Heart left ventricle (tissue), 16 donors: ENCODE measurements at places on chromosomes 16 and 17. TPM values are rescaled to one million over a fixed set of nuclear protein-coding genes. Genes with fewer than 3 reads are reported as not detected.

DNA sequence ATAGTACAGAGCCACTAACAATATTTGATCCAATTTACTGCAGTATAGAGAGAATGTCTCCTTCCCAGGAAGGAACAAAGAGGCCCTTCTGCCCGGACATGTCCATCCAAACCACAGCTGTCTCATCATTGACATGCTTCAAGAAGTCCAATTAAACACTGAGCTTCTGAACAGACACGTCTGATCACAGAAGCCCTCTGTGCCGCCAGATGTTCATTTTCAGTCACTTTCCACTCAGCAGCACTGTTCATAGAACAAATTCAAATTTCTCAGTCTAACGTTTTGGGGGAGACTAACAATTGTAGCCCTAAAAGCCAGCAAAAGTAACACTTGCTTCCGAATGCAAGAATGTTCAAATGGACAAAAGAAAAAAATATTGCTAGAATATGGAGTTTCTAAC lies 15.3 kb downstream of the ZC3H7A start:
- peaks cover 35% of the 10 kb centered on the region for H3K4me1 ChIP-seq
- peak overlapping the region; percentile 84 for H3K27ac ChIP-seq
- DNase-seq: no peak
- peaks cover 45% of the 10 kb centered on the region for H3K36me3 ChIP-seq

DNA sequence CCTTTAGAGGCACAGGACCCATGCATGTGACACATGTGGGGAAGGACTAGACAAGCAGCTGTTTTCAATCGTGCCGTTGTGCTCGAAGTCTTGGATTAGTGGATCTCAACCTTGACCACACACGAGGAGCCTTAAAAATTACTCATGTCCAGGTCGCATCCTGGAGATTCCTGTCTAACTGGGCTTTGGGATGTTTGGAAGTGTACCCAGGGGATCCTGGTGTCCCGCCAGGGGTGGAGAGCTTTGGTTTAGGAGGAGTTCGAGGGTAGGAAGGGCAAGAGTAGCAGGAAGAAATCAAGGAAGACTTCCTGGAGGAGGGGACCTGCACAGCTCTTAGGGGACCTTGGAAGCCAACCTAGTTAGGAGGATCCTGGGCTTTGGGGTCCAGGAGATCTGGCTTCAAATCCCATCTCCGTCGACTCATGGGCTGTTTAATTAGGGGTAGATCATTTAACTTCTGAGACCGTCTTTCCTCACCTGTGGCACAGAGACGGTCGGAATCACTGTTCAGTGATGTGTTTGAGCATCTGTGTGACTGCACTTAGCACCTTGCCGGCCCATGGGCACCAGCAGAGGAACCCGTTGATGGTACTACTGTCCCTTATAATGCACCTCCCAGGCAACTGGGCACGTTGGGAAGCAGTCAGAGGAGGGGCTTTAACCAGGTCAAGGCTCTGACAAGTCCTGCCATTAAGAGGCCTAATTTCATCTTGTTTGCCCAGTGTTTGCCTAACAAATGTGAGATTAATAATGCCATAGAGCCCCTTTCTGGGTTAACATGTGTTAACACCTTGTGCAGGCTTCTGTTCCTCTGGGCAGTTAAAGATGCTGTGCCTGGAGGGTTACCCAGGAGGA lies 102.0 kb upstream of the PLCG2 start:
- peaks cover 9% of the 10 kb centered on the region for H3K36me3 ChIP-seq
- H3K4me3 ChIP-seq: no peak overlapping the region
- peaks cover 7% of the 10 kb centered on the region for H3K4me1 ChIP-seq
- H3K27ac ChIP-seq: no peak overlapping the region
- DNase-seq: no peak

DNA sequence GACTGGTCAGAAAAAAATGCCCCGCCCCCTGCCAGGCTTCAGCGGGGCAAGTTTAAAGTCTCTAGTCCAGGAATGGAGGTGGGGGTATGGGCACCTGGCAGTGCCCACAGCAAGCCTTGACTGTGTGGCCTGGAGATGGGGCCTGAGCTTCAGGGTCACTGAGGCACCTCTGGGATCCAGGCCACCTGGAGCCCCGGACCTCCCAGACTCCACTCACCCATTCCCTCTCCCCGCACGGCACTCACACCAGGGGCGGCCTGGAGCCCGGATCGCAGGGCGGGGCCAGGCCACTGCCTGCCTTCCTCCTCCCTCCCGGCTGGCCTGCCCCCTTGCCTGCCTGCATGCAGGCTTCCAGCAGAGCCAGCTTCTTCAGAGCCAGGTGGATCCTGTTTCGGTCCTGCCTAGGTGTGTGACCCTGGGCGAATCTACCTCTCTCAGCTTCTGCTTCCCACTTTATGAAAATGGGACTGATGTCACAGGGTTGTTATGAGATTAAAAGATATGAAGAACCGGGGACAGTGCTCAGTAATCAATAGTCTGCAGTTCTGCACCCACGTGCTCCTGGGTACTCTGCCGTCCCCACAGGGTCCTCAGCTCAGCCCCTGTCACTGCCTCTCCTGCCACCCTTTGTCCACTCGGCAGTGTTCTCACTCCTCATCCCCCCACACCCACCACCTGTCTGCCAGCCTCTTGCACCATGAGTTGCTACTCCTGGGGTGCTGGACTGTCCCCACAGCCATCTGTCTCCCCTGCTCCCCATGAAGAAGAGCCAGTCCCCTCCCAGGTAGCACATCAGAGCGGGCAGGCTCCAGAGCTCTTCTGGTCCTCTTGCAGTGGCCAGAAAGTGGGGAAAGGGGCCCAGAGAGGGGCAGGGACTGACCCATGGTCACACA lies 1.2 kb upstream of the TCAP start:
- no peaks in the 10 kb centered on the region for H3K27me3 ChIP-seq
- DNase-seq: peak; percentile 78
- H3K4me3 ChIP-seq: peak overlapping the region; percentile 60
- peaks cover 74% of the 10 kb centered on the region for H3K4me1 ChIP-seq
- H3K27ac ChIP-seq: peak overlapping the region; percentile 98

GRCh38 chr17:39002991-39003715 lies 36.0 kb upstream of the FBXO47 start:
- no peaks in the 10 kb centered on the region for H3K27me3 ChIP-seq
- H3K4me3 ChIP-seq: peak overlapping the region; percentile 38
- peaks cover 37% of the 10 kb centered on the region for H3K4me1 ChIP-seq
- DNase-seq: peak; percentile 87

DNA sequence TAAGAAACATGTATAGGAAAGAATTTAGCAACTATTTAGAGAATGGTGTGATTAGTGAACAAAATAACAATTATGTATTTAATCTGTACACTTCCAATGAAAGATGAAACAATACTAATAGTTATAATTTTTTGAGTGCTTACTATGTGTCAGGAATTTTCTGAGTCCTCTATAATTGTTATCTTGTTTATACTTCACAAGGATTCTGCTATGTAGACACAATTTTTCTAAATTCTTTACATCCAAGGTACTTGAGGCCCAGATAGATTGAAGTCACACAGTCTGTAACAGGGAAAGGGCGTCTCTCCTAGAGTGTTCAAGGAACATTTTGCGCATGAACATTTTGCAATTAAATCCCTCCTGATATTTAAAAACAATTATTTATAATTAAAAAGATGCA lies 1.1 kb upstream of the KRTAP4-12 start:
- no peaks in the 10 kb centered on the region for H3K4me1 ChIP-seq
- H3K27me3 ChIP-seq: no peaks in the 10 kb centered on the region
- no peaks in the 10 kb centered on the region for H3K36me3 ChIP-seq
- H3K4me3 ChIP-seq: no peak overlapping the region

The SBK1 gene
- polyA plus RNA-seq: 2.9 TPM

DNA sequence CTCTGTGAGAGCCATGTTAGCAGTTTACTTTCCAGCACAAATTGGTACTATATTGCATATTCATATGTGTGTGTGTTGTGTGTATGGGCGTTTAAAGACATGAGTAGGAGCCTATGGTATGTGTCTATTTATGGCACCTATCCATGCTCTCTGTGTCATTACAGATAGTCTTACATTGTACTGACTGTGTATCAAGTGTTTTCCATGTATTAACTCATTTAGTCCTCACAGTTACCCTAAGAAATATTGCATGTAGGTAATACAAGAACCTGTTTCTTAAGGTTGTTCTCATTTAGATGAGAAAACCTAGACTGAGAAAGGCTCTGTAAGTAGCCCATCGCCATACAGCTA lies 1.6 kb downstream of the ALG1 start:
- no peak for DNase-seq
- H3K4me1 ChIP-seq: no peaks in the 10 kb centered on the region
- H3K27ac ChIP-seq: no peak overlapping the region
- H3K4me3 ChIP-seq: no peak overlapping the region
- H3K36me3 ChIP-seq: no peaks in the 10 kb centered on the region

The TEKT1 gene
- not detected for polyA plus RNA-seq

- no peak for DNase-seq
- H3K4me3 ChIP-seq: no peak overlapping the region
- no peak overlapping the region for H3K27ac ChIP-seq
- no peaks in the 10 kb centered on the region for H3K27me3 ChIP-seq
- no peaks in the 10 kb centered on the region for H3K4me1 ChIP-seq
- no peaks in the 10 kb centered on the region for H3K36me3 ChIP-seq
These were observed 4.6 kb downstream of the CD300LB start for GRCh38 chr17:74526681-74527080.

- DNase-seq: no peak
- H3K27ac ChIP-seq: no peak overlapping the region
- no peaks in the 10 kb centered on the region for H3K36me3 ChIP-seq
- no peak overlapping the region for H3K4me3 ChIP-seq
- H3K27me3 ChIP-seq: no peaks in the 10 kb centered on the region
These were observed 341.1 kb downstream of the PMP22 start for GRCh38 chr17:14923981-14924380.

- peaks cover 34% of the 10 kb centered on the region for H3K36me3 ChIP-seq
- H3K27ac ChIP-seq: no peak overlapping the region
- no peaks in the 10 kb centered on the region for H3K27me3 ChIP-seq
- DNase-seq: no peak
These were observed 12.5 kb downstream of the CAPN15 start for GRCh38 chr16:539901-540530.

- H3K36me3 ChIP-seq: no peaks in the 10 kb centered on the region
- H3K27ac ChIP-seq: peak overlapping the region; percentile 16
- H3K4me3 ChIP-seq: no peak overlapping the region
- H3K27me3 ChIP-seq: no peaks in the 10 kb centered on the region
These were observed 39.6 kb upstream of the RHOT1 start for GRCh38 chr17:32102646-32103186.

- H3K27me3 ChIP-seq: no peaks in the 10 kb centered on the region
- H3K4me3 ChIP-seq: no peak overlapping the region
- no peaks in the 10 kb centered on the region for H3K36me3 ChIP-seq
- DNase-seq: no peak
- no peaks in the 10 kb centered on the region for H3K4me1 ChIP-seq
These were observed 57.8 kb downstream of the NLK start for GRCh38 chr17:28100251-28100650.

DNA sequence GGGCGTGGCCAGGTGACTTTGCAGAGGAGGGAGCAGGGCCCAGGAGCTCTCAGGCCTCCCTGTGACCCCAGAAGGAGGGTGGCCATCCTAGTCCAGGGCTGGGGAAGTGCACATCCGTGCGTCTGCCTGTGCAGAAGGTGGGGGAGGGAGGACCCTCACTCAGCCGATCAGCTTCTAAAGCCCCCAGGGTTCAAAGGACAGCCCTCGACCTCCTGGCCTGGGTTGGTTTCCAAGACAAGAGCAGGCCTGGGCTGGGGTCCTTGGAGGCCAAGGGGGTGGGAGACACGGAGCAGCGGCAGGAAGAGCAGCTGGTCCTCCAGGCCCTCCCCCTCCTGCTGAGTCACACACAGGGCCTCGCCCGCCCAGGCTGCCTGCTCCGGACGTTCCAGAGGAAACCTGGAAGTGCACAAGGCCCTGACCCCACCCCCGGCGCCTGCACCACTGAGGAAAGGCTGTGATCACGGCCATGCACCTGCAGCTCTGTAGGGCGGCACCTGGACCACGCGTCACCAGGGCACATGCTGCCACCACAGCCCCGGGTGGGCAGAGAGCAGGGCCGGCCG lies 67.1 kb upstream of the ZNF469 start:
- no peak for DNase-seq
- no peaks in the 10 kb centered on the region for H3K36me3 ChIP-seq
- no peaks in the 10 kb centered on the region for H3K27me3 ChIP-seq
- H3K4me1 ChIP-seq: peaks cover 7% of the 10 kb centered on the region
- H3K27ac ChIP-seq: no peak overlapping the region

DNA sequence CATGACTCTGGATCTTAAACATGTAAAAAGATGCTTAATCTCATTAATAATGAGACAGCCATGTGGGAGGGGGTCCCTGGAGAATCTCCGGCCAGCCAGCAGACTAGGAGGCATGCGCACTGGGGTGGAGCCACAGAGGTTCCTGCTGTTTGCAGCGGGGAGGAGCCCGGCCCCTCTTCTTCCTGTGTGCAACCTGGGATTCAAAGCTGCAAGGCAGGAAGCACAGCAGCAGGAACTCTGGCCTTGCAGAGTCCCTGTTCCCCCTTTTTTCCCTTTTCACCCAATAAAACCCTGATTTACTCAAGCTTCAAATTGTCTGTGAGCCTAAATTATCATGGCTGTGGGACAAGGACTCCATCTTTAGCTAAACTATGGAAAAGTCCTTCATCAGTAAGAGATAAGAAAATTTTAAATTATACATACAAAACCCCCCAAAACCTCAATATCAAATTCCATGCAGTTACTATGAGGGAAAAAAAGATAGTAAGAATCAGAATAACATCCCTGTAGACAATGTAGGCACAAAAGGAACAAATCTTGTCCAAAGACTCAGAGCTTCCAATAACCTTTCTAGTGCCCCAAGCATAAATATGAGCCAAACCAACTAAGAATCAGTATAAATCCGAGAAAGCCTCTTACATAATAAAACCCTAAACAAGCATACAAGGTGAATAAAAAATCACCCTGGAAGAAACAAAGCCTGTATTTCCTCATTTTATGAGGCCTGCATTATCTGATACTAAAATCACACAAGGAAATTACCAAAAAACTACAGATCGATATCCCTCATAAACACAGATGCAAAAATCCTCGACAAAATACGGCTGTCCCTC lies 12.1 kb downstream of the CFDP1 start:
- H3K27ac ChIP-seq: peak overlapping the region; percentile 51
- no peaks in the 10 kb centered on the region for H3K36me3 ChIP-seq
- H3K4me1 ChIP-seq: peaks cover 38% of the 10 kb centered on the region
- H3K4me3 ChIP-seq: no peak overlapping the region
- no peaks in the 10 kb centered on the region for H3K27me3 ChIP-seq

GRCh38 chr16:24689128-24689527 lies 40.3 kb upstream of the TNRC6A start:
- no peaks in the 10 kb centered on the region for H3K36me3 ChIP-seq
- H3K27me3 ChIP-seq: no peaks in the 10 kb centered on the region
- no peak overlapping the region for H3K4me3 ChIP-seq
- DNase-seq: no peak
- no peak overlapping the region for H3K27ac ChIP-seq
- no peaks in the 10 kb centered on the region for H3K4me1 ChIP-seq

- H3K4me3 ChIP-seq: no peak overlapping the region
- DNase-seq: no peak
- no peaks in the 10 kb centered on the region for H3K36me3 ChIP-seq
These were observed 223.9 kb upstream of the HS3ST3A1 start for GRCh38 chr17:13825526-13826040.
